Skin of body (tissue), 3 donors: ENCODE measurements at places on chromosomes 6 and 20.

DNA sequence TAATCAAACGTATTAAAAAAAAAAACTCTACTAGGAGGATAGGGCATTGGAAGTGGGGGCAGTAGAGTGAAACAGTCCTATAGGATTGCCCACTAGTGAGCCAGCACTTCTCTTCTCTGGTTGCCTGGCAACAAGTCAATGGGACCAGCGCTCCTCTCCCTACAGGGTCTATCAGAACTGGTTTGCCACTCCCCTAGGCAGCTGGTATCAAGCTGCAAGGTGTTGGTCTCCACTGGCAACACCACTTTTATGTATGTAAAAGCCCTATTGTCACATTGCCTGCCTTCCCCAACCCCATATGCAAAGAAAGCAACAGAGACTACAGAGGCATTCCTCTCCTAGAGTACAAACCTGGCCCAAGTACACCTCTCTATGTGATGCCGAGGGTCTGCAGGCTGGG, 166.9 kb upstream of the MCHR2 start:
- no peak for DNase-seq

- DNase-seq = no peak
Measured at GRCh38 chr6:156832669-156833068, 55.5 kb downstream of the ARID1B start.

GRCh38 chr6:18209539-18210197, 54.4 kb downstream of the KDM1B start:
- no peak for DNase-seq

- no peak for DNase-seq
Measured at GRCh38 chr20:35468671-35469334, 13.4 kb downstream of the CEP250 start.

DNA sequence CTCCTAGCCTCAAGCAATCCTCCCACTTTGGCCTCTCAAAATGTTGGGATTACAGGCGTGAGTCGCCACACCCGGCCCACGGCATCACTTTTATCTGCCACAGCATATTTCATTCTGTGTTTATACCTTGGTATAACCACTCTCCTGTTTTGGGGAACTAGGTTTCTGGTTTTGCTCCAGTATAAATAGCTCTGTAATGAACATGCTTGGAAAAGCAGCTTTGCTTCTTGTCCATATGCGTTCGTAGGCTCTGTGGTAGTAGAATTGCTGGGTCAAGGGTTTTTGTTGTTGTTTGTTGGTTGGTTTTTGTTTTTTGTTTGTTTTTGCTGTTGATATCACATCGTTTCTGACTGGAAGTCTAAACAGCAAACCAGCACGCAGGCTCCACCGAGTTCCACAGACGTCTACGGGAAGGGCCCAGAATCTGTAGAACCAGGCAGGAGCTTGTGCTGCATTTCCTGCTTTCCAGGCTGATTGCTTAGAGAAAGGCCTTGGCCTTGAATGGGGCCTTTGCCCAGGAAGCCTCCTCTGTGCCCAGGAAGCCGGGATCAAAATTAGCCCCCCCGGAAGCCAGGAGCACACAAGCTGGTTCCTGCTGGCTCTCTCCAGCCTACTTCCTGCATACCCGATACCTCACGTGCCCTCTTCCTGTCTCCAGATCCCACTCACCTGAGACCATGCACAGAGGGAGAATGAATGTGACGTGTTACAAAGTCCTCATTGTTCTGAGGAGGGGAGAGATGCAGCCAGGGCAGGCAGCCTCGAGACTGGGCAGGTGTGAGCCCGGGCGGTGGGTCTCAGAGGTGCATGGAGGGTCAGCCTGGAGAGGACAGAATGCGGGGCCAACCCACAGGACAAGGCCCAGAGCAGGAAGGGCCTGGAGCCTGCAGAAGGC, 34.7 kb downstream of the AAR2 start:
- no peak for DNase-seq

DNA sequence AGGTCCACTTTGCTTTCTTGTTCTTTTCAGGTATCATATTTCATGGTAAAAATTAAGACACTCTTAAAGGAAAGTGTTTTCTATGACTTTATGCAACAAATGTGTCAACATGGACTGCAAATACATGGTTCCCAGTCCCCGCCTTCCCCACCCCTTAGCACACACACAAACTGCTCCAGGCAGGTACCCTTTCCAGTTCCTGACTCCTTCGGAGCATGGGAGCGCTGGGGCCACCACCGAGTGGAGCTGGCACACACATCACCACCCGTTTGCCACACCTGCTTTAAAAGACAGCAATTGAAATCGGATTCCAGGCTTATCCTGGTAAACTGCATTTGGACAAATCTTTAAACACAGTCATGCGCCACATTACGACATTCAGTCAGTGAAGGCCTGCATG, 22.2 kb downstream of the RNASET2 start:
- DNase-seq = no peak

DNA sequence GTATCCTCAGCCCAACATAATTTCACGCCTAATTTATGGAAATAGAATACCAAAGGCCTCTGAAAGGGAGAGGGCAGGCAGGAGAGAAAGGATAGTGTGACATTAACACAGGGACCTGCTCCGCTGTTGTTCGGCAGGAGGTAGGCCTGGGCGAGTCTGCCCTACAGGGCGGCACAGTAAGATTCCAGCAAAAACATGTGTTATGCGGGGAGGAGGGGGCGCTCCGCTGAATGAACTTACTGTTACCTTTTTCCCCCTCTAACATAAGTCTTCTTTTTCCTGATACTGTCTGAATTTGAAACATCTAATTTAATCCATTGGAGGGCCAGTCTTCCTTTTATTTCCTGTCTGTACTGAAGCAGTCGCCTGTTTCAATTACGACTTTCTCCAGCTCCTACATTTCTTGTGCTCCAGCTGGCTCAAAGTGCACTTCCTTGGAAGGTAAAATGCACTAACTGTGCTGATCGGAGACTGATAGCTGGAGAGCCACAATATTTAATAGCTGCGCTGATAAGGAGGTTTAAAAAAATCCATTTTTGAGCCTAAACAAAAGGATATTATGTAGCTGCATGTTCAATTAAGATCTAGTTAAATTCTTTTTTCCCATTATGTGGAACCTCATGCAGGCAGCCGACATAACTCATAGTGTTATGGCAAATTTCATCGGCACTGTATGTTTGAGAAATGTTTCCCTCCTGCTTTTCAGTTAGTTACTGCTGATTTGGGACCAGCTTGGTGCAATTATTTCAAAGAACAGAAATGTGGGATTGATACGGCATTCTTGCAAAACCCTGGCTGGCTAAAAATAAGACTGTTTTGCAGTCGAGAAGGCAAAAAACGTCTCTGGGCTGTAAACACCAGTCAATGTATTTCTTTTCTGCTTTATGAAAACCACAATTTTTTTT, 193.0 kb downstream of the FOXC1 start:
- peak; percentile 63 for DNase-seq
